Stimulated activated CD8-positive, alpha-beta memory T cell treated with anti-CD3 and anti-CD28 coated beads, Interleukin-4, amount 100 ng/mL, for 1 hour (primary cell): ENCODE measurements at places on chromosomes 7 and 10.

- peak; percentile 1 for DNase-seq
These were observed at the start of gene REEP3 for GRCh38 chr10:63520500-63521415. Gene REEP3 (plus strand): TSS chr10:63521401. CDS start chr10:63521546, 145 bp downstream.

GRCh38 chr7:129553899-129554461, 51.6 kb downstream of the SMKR1 start:
- DNase-seq = peak; percentile 9

GRCh38 chr7:26151096-26151495, 902 bp upstream of the NFE2L3 start:
- no peak for DNase-seq

DNA sequence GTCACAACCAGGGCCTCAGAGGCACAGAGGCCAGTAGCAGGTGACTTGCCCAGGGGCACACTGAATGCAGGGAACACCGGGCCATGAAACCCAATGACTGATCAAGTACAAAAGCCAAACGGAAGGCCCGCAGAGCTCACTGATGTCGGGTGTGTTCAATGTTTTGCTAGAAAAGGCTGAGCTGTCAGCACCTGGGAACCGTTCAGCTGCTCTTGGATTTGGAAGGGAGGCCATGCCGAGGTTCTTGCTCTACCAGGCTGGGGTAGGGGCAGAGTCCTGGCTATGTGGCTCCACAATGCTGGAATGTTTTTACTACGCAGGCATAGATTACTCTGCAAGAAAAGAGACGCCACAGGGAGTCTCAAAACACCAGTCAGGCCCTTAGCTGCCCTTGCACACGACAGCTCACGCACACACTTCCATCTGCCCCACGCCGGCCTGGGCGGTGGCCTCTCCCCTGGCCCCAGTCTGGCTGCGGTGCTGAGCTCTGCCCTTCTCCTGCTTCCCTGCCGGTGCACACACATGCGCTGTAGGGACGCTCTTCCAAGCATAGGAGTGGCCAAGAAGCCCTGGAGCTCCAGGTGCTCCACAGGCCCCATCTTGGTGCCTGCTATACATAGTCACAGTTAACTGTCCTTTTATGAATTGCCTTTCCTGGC, 79.9 kb downstream of the ZRANB1 start:
- DNase-seq = no peak

GRCh38 chr7:73742753-73743641, 4.4 kb upstream of the ABHD11 start:
- DNase-seq = no peak

GRCh38 chr7:151727579-151728285, 149.2 kb downstream of the PRKAG2 start:
- DNase-seq = peak; percentile 14

DNA sequence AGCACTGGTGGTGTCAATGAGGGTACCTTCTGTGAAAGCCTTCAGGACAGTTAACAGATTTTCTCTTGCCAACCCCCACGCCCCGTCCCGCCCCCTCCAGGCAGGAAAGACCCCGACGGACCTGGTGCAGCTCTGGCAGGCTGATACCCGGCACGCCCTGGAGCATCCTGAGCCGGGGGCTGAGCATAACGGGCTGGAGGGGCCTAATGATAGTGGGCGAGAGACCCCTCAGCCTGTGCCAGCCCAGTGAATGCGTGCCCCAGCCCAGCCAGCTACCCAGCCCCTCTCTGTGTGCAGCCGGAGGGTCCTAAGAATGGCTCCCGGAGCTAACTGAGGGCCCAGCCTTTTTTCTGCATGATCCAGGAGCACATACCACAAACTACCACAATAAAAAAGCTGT, 713 bp upstream of the HOGA1 start:
- no peak for DNase-seq

DNA sequence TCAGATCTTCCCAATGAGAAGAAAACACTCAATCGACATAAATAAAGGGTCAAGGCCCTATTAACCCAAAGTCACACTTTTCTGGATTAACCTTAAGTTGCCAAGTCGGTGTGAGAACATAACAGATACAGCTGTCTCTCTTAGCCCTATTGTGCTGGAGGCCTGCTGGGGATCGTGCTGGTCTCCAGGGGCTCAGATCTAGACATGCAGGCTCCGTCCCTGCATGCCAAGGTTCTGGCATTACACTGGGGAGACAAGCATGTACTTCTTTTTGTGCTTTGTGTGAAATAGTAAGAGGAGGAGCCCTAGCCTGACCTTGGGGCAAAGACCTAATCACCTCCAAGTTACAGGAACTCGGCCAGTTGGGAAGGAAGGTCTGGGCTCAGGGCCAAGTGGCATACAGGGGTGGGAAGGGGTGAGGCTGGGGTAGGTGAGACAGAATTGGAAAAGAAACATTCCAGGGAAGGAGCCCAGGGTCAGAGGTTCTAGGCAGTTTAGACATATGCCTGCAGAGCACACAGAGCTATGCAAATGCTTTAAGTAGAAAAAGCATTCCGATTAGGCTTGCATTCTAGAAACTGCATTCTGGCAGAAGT, 216.4 kb downstream of the HECW1 start:
- DNase-seq = no peak

- DNase-seq = no peak
These were observed 73.1 kb downstream of the KLF6 start for GRCh38 chr10:3711918-3712317.

DNA sequence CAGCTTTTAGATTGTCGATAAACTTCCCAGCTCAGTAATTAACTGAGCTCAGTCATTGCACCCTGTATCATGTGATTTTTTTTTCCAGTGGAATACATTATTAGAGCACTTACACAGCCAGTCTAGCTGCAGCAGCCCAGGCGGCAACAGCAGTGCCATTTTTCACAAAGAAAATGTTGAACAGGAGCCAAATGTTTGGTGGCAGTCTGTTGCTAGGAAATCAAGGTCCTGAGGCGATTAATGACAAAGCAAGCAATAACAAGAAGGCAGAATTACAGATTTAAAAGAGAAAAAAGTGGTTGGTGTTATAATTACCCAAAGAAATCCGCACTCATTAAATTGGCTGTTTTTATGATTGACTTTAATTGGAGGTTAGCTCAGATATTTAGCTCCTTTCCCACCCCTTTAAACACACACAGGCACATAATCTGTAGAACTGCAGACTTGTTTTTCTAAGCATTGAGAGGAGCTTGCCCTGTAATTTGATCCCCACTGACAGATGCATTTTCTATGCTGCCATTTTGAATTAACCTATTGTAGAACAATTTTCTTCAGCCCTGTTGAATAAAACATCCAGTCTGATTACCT, 267.4 kb downstream of the ADK start:
- DNase-seq = no peak

GRCh38 chr10:99874341-99875085, 92.1 kb downstream of the ABCC2 start:
- DNase-seq = no peak

GRCh38 chr10:17562614-17563013, 54.6 kb downstream of the HACD1 start:
- no peak for DNase-seq

- DNase-seq = no peak
These were observed 626.0 kb downstream of the ACTR3B start for GRCh38 chr7:153385502-153385901.

- no peak for DNase-seq
These were observed 91.4 kb downstream of the ZFAND4 start for GRCh38 chr10:45581216-45581549.

GRCh38 chr7:137925754-137926153, 76.1 kb downstream of the CREB3L2 start:
- no peak for DNase-seq

DNA sequence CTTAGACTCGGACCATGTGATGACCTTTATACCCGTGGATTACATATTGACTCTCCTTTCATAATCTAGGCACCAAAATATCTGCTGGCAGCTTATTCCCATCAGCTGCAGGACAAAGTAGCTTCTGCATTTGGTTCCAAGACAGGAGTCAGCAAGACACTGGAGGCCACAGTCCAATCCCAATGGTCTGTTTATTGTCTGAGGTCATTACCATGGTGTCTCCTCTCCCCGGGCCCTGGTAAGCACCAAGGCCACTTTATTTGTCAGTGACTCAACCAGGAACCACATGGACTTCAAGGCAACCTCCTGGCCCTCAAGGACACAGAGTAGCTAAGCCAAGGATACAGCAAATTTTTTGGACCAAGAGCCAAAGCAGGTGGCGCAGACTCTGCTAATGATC, 36.1 kb downstream of the KCNMA1 start:
- no peak for DNase-seq

- no peak for DNase-seq
These were observed 108.3 kb downstream of the TNS3 start for GRCh38 chr7:47473499-47474210.

DNA sequence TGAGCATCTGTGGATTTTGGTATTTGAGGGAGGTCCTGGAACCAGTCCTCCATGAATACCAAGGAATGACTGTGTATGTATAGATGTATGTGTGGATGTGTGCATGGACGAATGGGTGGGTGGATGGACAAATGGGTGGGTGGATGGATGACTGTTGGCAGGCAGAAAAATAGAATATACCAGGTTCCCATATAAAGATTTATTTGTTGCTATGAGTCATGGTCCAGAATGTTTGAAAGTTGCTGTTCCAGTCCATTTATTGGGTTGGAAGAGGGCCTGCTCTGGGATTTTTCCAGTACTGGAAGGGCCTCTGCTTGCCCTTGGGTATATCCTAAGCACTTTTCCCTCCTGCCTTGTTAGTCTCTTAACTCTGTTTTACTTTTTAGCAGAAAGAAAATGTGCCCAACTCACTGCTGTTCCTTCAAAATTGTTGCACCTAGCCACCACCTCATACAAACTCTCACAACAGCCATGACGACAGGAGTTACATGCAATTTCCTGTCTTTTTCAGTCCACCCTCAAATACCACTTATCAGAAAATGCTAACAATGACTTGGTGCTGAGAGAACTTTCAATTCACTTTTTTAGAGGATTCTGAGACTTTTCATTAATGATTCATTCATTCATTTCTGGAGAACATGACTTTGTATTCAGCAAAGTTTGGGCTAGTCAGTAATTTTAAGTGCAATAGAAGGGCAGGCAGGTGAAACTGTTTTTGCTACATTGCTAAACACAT, 108.1 kb downstream of the EEPD1 start:
- DNase-seq = no peak

DNA sequence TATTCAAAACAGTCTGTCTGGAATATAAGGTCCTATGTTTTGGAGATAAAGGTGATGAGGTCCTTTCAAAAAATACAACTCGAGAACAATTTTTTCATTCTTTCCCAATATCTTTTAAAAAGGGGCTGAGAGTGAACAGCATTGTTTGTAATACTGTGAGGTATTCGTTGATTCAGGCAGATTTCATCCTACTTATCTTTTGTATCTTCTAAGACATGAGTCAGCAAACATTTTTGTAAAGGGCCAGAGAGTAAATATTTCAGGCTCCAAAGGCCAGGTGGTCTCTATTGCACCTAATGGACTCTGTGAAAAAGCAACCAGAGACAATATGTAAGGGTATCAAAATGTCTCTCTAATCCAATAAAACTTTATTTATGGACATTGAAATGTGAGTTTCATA, 8.1 kb upstream of the ANK3 start:
- no peak for DNase-seq

DNA sequence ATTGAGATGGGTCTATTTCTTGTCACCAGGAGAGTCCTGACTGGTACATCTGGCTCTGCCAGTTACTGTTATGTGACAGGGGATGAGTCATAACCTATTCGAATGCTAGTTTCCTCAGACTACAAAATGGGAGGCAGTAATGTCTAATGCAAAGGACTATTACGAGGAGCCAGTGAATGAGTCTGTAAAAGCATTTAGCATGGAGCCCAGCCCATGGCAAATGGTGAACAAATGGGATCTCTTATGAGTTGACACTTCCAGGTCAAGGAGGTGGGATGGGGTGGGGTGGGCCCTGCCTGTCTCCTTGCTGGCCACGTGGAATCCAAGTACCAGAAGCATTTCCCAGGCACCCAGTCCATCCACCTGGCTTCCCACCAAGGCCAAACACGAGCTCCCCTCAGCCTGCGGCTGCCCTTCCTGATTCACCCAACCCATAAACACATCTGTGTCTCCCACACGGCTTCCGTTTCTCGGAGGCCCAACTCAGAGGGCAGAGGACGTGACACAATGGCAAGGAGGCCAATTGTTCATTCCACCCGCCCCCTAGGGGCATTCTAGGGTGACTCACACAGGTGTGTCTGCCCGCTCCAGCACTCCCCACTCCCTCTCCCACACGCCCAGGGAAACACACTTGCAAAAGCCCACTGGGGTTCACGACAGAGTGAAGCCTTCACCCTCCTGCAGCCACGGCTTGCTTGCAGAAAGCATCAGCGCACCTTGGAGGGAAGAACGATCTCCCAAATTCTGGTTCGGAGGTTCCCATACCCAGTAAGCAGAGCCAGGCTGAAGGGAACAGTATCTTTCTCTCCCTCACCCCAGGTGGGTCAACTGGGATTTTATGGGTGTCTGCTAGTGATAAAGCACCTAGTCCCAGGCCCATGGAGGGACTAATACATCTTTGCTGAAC, 109.8 kb downstream of the SH3PXD2A start:
- DNase-seq = no peak

GRCh38 chr7:132618956-132619305, 42.7 kb upstream of the PLXNA4 start:
- no peak for DNase-seq

- no peak for DNase-seq
These were observed 56.6 kb upstream of the LAMB1 start for GRCh38 chr7:108059526-108059925.

DNA sequence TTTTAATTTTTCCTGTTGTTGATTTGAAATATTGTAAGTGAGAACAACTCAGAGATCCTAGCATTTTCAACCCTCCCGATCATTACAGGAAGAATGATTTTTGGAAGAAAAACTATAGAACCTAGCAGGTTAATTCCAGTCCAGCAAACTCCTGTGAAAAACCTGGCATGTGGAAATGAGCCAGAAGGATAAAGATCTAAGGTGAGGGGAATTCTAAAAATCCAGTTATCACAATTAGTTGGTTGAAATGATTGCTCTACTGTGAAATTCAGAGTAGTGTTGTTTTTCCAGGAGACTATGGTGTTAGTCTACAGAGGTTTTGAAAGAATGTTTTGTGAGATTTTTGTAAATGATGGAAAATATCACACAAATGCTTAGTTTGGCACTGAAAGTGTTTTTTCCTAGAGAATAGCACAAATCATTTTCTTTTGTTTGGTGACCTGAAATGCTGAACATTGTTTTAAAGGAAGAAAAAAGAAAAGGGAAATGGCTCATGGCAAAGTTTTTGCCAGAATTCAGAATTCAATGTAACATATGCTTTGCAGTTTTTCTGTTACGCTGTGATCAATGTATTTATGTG, 152.4 kb upstream of the SLC26A5 start:
- DNase-seq = no peak

DNA sequence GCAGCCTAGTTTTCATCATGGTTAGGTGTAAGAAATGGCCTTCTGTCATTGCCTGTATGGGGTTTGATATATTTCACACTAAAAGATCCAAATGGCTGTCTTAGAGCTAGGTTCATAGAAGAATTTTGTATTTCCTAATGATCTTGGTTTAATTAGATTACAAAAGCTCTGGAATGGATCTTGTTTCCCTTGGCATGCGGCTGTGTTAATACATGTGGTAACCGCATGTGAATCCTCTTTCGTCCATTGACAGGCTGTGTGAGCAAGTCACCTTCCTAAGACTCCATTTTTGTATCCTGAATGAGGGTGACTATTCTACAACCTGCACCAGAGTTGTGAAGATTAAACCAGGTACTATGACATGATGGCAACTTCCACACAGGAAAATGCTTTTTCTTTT, 12.4 kb upstream of the FZD1 start:
- no peak for DNase-seq
